ENCODE measurements at places on chromosomes 6 and 20.

DNA sequence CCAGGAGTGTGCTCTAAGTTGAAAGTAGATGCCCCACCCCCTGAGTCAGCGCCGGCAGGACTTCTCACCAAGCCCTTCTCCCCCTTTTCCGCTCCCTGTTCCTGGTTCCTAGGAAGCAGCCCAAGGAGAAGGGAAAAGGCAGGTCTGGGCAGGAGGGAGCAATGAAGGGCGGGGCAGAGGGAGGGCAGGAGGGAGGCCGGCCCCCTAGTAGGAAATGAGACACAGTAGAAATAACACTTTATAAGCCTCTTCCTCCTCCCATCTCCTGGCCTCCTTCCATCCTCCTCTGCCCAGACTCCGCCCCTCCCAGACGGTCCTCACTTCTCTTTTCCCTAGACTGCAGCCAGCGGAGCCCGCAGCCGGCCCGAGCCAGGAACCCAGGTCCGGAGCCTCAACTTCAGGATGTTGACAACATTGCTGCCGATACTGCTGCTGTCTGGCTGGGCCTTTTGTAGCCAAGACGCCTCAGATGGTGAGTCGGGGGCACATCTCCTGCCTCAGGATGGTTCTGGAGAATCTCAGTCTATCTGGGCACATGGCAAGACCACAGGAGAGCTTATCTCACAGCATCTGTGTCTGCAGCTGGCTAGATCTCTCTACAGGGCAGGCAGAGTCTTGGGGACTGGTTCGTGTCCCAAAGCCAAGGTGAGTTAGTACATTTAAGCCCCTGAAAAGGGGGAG lies at the start of gene PROCR:
PROCR (plus strand) TSS at position 320 of the 681 bp plus-strand sequence; CDS start at position 403, 83 bp downstream.
- no peak for DNase-seq

GRCh38 chr20:53124075-53124551 lies 152.0 kb downstream of the TSHZ2 start:
- no peak for DNase-seq

GRCh38 chr20:17315407-17316231 lies 88.8 kb downstream of the PCSK2 start:
- no peak for DNase-seq

DNA sequence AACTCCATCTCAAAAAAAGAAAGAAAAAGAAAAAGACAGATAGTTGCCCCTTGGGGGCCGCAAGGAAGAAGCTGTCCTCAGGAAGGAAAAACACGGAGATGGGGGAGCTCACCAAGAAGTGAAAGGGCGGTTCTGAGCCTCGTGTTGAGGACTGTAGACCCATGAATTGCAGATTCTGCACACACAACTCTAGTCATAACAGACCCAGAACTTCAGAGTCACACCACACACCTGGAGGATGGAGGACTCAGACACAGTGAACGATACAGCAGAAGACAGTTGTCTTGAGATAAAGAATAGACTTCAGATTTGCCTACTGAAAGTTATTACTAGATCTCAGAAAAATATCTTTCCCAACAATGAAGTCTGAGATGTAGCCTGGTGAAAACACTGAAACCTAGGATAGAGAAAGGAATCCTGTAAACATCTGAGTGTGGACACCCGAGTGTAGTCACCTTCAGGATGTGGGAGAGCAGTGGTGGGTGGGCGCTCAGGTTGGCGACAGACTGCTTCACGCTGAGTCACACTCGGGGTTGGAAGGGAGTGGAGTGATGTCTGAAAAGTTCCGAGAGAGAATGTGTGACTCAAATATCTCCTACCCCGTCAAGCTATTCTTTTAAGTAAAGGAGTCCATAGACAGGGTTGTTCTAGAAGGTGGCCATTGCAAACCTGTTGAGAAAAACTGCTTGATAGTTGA lies 88.1 kb downstream of the MAP3K4 start:
- DNase-seq: no peak

GRCh38 chr6:72657407-72658197 lies 35.7 kb downstream of the KCNQ5 start:
- no peak for DNase-seq

- DNase-seq: no peak
These were observed 13.4 kb upstream of the STX16 start for GRCh38 chr20:58637466-58638213.

- DNase-seq: no peak
These were observed 334.1 kb downstream of the NRN1 start for GRCh38 chr6:5672581-5673011.

GRCh38 chr20:23627501-23627900 lies 10.3 kb downstream of the CST3 start:
- DNase-seq: no peak

GRCh38 chr20:48295445-48295903 lies 510.2 kb upstream of the SULF2 start:
- no peak for DNase-seq

GRCh38 chr6:87297119-87297518 lies 25.3 kb upstream of the SMIM8 start:
- DNase-seq: no peak

DNA sequence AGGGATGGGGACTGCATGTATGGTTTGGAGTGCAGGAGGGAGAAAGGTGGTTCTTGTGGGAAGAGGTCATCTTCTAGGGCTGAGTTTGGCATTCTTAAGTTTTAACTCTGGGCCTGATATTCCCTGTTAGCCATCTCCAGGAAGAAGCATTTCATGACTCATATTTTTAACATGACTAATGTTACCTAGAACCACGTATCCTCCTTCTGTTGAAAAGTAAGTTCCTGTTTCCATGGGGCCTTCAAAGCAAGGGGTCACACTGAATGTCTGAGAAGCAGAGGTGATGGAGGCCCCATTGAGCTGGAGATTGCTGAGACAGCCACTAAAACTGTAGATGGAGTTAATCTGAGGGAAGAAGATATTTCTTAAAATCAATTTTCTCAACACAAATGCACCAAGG lies 30.2 kb downstream of the FAM229B start:
- no peak for DNase-seq

GRCh38 chr6:41941280-41942066 lies at the start of gene CCND3:
TSS of gene CCND3 (minus strand) at chr6:41941808. CDS start at chr6:41941649, 159 bp downstream.
- peak; percentile 78 for DNase-seq

DNA sequence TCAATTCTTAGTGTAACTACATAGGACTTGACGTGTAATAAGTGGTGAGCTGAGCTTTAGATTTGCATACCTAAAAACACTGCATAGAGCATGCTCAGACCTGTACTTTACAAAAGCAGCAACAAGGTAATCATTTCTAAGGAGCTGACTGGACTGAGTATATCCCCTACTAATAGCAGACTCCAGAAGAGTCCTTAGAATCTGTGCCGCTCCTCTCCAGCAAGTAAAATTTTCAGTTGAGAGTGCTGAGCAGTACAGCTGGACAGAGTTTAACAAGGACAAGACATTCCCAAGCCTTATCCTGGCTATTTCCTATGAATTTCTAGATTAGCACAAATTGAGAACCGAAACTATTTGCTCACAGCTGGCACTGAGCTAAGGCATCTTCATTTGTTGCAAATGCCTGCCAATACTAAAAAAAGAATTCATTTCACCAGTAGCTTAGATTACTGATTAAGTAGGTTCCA lies 26.1 kb upstream of the KLHL31 start:
- DNase-seq: no peak

- no peak for DNase-seq
These were observed 127.5 kb upstream of the SMLR1 start for GRCh38 chr6:130699742-130700141.

GRCh38 chr6:19616022-19616421 lies 221.1 kb upstream of the ID4 start:
- DNase-seq: no peak

GRCh38 chr6:134846031-134846430 lies 103.9 kb downstream of the ALDH8A1 start:
- no peak for DNase-seq

DNA sequence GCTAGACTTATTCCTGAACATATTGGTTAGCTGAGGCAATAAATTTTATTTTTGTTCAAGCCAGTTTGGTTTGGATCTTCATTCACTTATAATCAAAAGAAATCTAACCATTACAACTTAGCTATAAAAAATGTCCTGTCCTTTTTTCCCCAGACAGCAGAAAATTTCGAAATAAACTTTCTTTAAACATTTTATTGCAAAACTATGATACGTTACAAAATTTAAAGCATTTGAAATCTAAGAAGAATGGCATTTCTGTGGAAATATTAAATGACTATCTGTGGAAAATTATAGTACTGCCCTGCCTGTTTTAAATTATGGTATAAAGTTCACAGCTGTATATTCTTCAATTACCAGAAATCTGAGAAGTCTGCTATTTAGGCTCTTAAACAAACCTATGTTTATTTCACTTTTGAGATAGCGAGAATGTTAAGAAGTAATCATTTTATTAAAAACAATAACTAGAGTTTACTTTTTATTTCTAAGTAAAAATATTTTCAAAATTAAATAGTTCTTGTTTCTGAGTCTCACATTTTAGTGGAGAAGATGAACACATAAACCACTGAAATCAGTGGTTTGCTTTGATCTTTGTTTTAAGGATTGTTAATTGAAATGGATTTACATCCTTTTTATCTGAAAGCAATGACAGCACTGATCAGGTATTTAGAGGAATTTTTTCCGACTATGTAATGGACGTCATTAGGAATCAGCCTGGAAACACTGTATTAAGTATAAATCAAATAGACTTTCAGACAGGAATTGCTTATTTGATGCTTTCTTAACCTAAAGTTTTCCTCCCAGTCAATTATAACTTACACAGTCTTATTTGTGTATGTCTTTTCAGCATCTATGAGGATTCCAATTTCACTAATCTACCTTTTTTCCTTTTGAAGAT lies 553.7 kb downstream of the COL12A1 start:
- DNase-seq: no peak

DNA sequence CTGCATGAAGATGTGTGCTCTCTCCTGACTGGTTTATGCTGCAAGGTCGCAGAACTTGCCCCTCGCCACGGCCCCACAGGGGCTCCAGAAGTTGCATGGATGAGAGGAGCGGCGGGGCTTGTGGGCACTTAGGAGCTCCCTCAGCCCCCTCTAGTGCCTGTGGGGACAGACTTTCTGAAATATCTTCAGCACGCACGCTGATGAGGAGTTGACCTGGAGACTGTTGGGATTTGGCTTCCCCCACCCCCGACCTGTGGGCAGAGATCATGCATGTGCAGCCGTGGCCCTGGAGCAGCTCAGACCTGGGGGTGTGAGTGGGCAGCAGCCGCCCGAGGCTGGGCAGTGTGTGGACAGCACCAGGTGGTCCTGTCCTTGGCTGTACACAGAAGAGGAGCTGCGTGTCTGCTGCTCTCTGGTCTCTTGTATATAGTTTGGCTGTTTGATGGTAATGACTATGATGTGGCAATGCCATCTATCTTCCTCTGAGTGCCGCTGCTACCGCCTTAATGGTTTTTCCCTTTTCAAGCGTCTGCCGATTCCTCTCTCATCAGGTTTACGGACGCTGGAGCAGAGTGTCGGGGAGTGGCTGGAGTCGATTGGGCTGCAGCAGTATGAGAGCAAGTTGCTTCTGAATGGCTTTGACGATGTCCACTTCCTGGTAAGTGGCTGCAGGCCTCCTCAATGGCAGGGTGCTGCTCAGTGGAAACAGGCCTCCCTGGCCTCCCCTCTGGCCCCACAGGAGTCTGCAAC lies 81.4 kb downstream of the TCP11 start:
- no peak for DNase-seq

DNA sequence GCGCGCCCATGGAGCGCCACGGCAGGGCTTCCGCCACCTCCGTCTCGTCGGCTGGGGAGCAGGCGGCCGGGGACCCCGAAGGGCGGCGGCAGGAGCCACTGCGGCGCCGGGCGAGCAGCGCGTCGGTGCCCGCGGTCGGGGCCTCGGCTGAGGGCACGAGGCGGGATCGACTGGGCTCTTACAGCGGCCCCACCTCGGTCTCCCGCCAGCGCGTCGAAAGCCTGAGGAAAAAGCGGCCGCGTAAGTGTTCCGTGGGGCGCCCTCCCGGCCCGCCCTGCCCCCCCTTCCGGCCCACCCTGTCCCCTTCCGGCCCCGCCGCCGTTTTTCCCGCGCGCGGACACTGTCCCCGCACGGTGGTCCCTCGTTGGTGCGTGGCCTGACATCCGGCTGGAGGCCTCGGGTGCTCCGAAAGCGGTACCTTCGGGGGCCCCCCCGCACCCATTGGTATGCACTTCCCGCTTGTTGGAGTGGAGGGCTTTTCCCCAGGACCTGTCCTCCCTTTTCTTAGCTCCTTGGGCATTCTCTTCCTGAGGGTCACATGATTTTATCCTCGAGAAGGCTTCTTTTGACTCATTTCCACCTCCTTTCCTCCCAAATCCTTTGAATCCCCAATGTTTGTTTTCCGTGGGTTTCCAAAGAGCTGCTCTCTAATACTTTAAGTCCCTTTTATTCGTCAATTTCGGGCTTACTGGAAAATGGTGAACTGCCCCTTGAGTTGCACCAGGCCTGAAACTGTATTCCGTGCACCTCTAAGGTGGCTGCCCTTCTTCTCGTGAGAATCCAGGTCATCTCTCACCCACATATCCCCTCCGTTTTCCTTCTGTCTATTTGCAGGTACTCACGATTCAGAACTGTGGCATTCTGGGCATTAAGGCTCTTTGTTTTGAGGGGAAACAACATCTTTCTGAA lies 556 bp downstream of the PANK2 start:
- DNase-seq: peak; percentile 20

- DNase-seq: no peak
These were observed 641.1 kb downstream of the RNF144B start for GRCh38 chr6:19028201-19028600.

DNA sequence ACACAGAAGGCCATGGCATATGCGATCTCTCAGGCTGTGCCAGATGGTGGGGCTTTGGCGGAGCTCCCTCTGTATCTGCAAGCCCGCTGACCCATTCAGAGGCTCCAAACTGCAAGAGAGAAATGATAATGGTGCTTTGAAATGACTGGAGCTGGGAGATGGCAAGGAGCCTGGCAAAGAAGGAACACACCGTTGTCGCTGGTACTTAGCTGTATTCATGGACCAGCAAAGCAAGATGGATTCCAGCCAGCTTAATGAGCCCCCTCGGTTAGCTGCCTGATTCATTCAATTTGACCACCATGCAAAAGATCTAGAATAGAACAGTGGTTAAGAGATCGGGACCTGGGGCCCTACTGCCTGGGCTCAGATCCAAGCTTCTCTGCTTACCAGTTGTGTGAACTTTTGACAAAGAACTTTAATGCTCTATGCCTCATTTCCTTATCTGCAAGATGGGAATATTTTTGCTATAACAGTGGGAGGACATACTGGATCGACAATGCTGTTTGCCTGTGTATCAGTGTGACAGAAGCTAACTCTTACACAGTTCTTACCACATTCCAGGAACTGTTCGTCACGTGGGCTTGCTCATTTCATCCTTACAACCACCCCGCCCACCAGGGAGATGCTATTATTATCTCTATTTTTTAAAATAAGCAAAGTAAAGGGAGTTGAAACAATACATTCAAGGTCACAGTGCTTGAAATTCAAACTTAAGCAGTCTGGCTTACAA lies 317.8 kb upstream of the SULF2 start:
- no peak for DNase-seq

DNA sequence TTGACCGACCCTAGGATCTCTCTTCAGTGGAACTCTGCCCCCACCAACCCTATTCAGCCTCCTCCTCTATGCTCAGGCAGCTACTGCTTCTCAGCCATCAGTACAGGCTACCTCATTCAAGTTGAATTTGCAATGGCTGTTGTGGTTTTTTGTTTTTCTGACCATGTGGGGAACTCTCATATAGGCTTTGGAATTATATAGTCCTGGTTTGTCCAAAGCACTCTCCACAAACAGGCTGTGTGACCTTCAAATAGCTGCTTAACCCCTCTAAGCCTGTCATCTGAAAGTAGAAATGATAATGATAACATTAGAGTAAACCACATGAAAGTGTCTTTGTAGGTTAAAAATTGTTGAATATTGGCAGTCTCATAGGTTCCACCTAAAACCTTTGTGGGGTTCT lies 80.3 kb downstream of the UNC5CL start:
- no peak for DNase-seq

Data from activated CD8-positive, alpha-beta memory T cell treated with anti-CD3 and anti-CD28 coated beads for 1 hour (primary cell).